ENCODE measurements at places on chromosomes 6 and 20. TPM values are rescaled to one million over a fixed set of nuclear protein-coding genes. Genes with fewer than 3 reads are reported as not detected.

Gene ANKRD66
- not detected for total RNA-seq

Gene PDE10A
- 3.1 TPM for total RNA-seq

Gene SPAG4
- 8.4 TPM for total RNA-seq

Gene GMDS
- total RNA-seq: 38.8 TPM

Gene FAM8A1
- total RNA-seq: 10.3 TPM

Gene NRSN1
- total RNA-seq: not detected

Gene PDSS2
- total RNA-seq: 15.8 TPM

Gene PI16
- 0.17 TPM for total RNA-seq

- H3K27me3 ChIP-seq: no peaks in the 10 kb centered on the region
- no peak for DNase-seq
- peaks cover 5% of the 10 kb centered on the region for H3K36me3 ChIP-seq
- H3K4me3 ChIP-seq: no peak overlapping the region
- H3K4me1 ChIP-seq: peaks cover 14% of the 10 kb centered on the region
These were observed 128.4 kb upstream of the ADGRF1 start for GRCh38 chr6:47170617-47170947.

- no peaks in the 10 kb centered on the region for H3K27me3 ChIP-seq
- H3K27ac ChIP-seq: peak overlapping the region; percentile 17
- H3K4me3 ChIP-seq: no peak overlapping the region
- H3K4me1 ChIP-seq: peaks cover 40% of the 10 kb centered on the region
- DNase-seq: no peak
- no peaks in the 10 kb centered on the region for H3K36me3 ChIP-seq
These were observed 95.4 kb upstream of the MRPS10 start for GRCh38 chr6:42313038-42313437.

DNA sequence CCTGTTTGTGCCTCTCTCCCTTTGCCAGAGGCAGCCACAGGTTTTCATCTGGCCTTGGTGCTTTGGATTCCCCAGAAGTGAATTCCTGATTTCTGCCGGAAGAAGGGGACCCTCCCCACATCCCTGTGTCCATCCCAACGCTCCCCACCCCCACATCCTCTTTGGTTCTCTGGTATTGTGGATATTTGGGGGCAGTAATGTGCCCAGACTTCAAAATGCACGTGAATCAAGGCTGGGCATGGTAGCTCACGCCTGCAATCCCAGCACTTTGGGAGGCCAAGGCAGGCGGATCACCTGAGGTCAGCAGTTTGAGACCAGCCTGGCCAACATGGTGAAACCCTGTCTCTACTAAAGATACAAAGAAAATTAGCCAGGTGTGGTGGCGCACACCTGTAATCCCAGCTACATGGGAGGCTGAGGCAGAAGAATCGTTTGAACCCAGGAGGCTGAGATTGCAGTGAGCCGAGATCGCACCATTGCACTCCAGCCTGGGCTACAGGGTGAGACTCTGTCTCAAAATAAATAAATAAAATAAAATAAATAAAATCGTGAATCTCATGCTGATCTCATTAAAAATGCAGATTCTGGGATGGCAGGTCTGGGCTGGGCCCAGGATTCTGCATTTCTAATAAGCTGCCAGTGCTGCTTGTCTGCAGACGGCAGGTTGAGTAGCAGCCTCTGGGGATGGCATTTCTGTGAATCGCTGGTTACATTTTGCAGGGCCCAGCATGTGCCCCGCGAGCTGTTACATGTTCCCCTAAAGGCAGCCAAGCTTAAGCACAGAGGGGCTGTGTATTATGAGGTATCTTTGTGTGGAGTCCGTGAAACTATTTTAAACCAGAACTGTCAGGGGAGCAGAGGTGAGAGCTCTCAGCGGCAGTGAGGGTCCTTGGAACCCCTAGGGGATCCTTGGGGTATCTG is 49.0 kb downstream of the SYNJ2 start:
- 0 out of 2 replicates have a peak, but pooled peaks cover 3% of the 10 kb centered on the region for H3K36me3 ChIP-seq
- H3K27me3 ChIP-seq: no peaks in the 10 kb centered on the region
- H3K27ac ChIP-seq: peak overlapping the region; percentile 68
- no peak for DNase-seq

- no peak overlapping the region for H3K27ac ChIP-seq
- peaks cover 7% of the 10 kb centered on the region for H3K4me1 ChIP-seq
- no peak for DNase-seq
- no peak overlapping the region for H3K4me3 ChIP-seq
These were observed 712.9 kb downstream of the UTRN start for GRCh38 chr6:144997996-144998395.

- no peaks in the 10 kb centered on the region for H3K27me3 ChIP-seq
- no peak for DNase-seq
- no peak overlapping the region for H3K27ac ChIP-seq
- H3K4me1 ChIP-seq: no peaks in the 10 kb centered on the region
These were observed 425.3 kb downstream of the EPM2A start for GRCh38 chr6:145309842-145310535.

- DNase-seq: no peak
- H3K27me3 ChIP-seq: peaks cover 37% of the 10 kb centered on the region
- H3K27ac ChIP-seq: no peak overlapping the region
- peak overlapping the region; percentile 82 for H3K4me3 ChIP-seq
- no peaks in the 10 kb centered on the region for H3K36me3 ChIP-seq
These were observed 1.4 kb downstream of the METTL24 start for GRCh38 chr6:110356778-110357177.

GRCh38 chr6:166348305-166348949 is 6.1 kb upstream of the SFT2D1 start:
- no peak for DNase-seq
- H3K27ac ChIP-seq: no peak overlapping the region
- H3K4me1 ChIP-seq: peaks cover 16% of the 10 kb centered on the region
- H3K27me3 ChIP-seq: peaks cover 8% of the 10 kb centered on the region

DNA sequence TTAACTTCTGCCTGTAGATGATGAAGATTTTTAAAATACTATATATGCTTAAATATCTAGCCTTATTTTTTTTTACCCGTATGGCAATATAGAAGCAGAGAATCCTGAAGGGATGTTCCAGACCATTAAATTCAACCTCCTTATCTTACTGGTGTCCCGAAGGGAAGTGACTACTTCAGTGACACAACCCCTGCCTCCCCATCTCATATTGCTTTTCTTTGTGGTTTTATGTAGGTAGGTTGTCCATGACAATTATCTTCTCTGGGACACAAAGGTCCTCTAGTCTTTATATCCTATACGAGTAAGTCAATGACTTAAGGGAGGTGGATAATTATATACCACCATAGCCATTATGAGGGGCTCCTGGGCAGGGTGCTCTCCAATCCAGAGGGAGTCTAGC is 57.4 kb upstream of the EMILIN3 start:
- H3K36me3 ChIP-seq: peaks cover 60% of the 10 kb centered on the region
- H3K4me1 ChIP-seq: no peaks in the 10 kb centered on the region
- H3K4me3 ChIP-seq: no peak overlapping the region
- H3K27ac ChIP-seq: no peak overlapping the region

GRCh38 chr6:71284785-71285184 is 3.8 kb upstream of the OGFRL1 start:
- H3K4me3 ChIP-seq: no peak overlapping the region
- H3K27me3 ChIP-seq: no peaks in the 10 kb centered on the region
- no peak overlapping the region for H3K27ac ChIP-seq

- peaks cover 10% of the 10 kb centered on the region for H3K4me1 ChIP-seq
- H3K27me3 ChIP-seq: no peaks in the 10 kb centered on the region
- no peak for DNase-seq
- no peak overlapping the region for H3K4me3 ChIP-seq
These were observed 359.1 kb downstream of the SAMD5 start for GRCh38 chr6:147867433-147868226.

GRCh38 chr6:25637211-25637610 is 14.8 kb upstream of the SCGN start:
- DNase-seq: no peak
- H3K36me3 ChIP-seq: no peaks in the 10 kb centered on the region
- peaks cover 29% of the 10 kb centered on the region for H3K27me3 ChIP-seq
- H3K4me3 ChIP-seq: no peak overlapping the region

GRCh38 chr6:7075341-7076000 is 32.3 kb upstream of the RREB1 start:
- H3K36me3 ChIP-seq: no peaks in the 10 kb centered on the region
- no peak overlapping the region for H3K4me3 ChIP-seq
- H3K27ac ChIP-seq: no peak overlapping the region
- no peaks in the 10 kb centered on the region for H3K4me1 ChIP-seq
- DNase-seq: no peak
- H3K27me3 ChIP-seq: no peaks in the 10 kb centered on the region

GRCh38 chr6:139851206-139851605 is 476.8 kb upstream of the CITED2 start:
- H3K27me3 ChIP-seq: no peaks in the 10 kb centered on the region
- H3K4me3 ChIP-seq: no peak overlapping the region
- no peak overlapping the region for H3K27ac ChIP-seq
- H3K4me1 ChIP-seq: peaks cover 31% of the 10 kb centered on the region

DNA sequence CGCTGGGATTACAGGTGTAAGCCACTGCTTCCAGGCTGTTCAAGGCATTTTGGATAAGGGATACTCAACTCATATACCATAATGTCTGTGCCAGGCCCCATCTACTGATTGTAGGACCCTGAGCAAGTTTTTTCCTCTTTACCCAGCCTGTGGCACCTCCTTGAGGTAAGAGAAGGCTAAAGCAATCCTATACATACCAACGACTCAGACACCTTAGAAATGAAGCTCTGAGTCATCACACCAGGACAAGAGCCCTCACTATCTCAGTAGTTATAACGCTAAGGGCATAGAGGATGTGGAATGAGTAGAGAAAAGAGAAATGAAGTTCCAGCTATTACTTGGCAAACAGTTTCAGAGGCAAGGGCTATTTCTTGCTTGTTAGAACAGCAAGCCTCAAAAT is 16.9 kb downstream of the NDRG3 start:
- no peaks in the 10 kb centered on the region for H3K36me3 ChIP-seq
- H3K4me1 ChIP-seq: peaks cover 13% of the 10 kb centered on the region
- no peak for DNase-seq
- H3K27ac ChIP-seq: peak overlapping the region; percentile 34

DNA sequence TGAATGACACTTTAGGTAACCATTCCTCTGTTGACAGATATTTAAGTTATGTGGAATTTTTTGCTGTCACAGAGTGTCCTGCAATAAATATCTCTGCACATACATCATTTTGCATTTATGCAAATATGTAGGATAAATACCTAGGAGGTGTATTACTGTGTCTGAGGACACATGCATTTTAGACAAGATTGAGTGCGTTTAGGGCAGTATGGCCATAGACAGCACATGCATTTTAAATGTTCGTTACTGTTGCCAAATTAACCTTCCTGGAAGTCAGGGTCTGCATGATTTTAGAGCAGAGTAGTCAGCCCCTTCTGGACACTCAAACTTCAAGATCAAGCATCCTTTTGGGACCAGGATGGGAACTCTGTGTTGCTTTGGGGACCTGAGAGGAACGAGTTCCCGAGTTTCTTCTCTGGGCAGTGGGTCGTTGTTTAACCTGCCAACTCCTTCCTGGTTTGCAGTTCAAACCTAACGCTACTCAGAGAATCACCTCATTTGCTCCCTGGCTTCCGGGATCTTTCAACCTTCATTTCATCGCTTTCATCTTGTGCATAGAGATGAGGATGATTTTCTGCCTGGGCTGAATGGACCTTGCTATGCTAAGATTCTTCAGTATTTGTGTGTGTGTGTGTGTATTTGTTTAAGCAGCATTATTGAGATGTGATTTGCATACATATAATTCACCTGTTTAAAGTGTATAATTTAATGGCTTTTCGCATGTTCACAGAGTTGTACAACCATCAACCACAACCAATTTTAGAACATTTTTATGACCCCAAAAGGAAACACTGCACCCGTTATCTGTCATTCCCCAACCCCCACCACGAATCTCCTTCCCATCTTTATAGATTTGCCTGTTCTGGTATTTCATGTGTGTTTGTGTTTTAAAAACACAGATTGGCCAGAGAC is 9.8 kb downstream of the BCAS4 start:
- peaks cover 29% of the 10 kb centered on the region for H3K4me1 ChIP-seq
- no peak overlapping the region for H3K4me3 ChIP-seq
- no peak for DNase-seq
- no peaks in the 10 kb centered on the region for H3K27me3 ChIP-seq

GRCh38 chr6:132959639-132960326 is 145.4 kb downstream of the RPS12 start:
- no peak overlapping the region for H3K27ac ChIP-seq
- peaks cover 16% of the 10 kb centered on the region for H3K4me1 ChIP-seq
- no peak overlapping the region for H3K4me3 ChIP-seq
- no peaks in the 10 kb centered on the region for H3K36me3 ChIP-seq
- H3K27me3 ChIP-seq: no peaks in the 10 kb centered on the region

DNA sequence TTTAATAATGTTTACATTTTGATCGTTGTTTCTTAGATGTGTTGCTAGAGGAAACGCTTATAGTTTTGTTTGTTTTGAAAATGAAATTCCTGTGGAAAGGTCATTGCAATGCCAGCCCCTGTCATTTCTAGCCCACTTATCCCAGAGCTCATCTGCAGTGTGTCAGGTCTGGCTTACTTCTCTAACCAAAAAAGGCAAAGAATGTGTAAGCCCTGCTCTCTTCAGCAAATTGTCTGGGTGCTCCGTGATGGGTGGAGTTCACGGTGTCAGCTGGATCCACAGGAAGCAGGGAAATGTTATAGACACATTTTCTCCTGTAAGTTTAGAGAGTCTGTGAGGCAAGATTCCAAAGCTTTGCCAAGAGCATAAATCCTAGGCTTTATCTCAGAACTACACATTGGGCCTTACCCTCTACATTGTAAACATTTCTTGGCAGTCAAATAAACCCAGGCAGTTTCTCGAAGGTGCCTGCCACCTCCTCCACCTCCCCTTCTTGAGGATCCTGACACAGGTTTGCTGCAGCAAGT is 50.9 kb downstream of the RPRD1B start:
- no peaks in the 10 kb centered on the region for H3K27me3 ChIP-seq
- H3K4me3 ChIP-seq: no peak overlapping the region
- peaks cover 35% of the 10 kb centered on the region for H3K36me3 ChIP-seq
- H3K27ac ChIP-seq: no peak overlapping the region
- no peaks in the 10 kb centered on the region for H3K4me1 ChIP-seq

GRCh38 chr20:53331151-53331973 is 262.3 kb downstream of the ZNF217 start:
- H3K4me1 ChIP-seq: peaks cover 28% of the 10 kb centered on the region
- no peak overlapping the region for H3K4me3 ChIP-seq
- peak overlapping the region; percentile 86 for H3K27ac ChIP-seq
- no peak for DNase-seq
- H3K27me3 ChIP-seq: no peaks in the 10 kb centered on the region

DNA sequence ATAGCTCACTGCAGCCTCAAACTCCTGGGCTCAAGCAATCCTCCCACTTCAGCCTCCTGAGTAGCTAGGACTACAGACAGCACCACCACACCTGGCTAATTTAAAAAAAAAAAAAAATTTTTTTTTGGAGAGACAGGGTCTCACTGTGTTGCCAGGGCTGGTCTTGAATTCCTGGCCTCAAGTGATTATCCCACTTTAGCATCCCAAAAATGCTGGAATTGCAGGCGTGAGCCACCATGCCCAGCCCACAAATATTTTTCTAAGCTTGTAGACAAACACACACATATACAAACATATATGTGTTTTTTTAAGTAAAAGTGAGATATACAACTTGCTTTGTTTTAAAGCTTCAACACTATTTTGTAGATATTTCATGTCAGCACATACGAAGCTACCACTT is 10.8 kb downstream of the HSPA12B start:
- H3K27me3 ChIP-seq: peaks cover 31% of the 10 kb centered on the region
- no peak overlapping the region for H3K4me3 ChIP-seq
- peaks cover 33% of the 10 kb centered on the region for H3K4me1 ChIP-seq
- H3K27ac ChIP-seq: no peak overlapping the region
